ENCODE measurements at places on chromosomes 11 and 22.

DNA sequence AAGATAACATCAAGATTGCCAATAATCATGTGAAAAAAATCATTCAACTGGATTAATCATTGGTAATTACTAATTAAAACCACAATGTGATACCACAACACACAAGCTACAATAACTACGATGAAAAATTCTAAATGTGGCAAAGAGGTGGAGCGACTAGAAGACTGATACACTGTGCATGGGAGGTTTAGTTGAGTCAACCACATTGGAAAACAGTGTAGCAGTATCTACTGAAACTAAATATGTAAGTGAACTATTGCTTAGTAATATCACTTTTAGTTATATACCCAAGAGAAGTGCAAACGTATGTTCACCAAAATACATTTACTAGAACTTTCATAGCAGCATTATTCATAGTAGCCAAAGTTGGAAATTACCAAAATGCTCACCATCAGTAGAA is 359.9 kb downstream of the ETS1 start:
- no peak for DNase-seq

DNA sequence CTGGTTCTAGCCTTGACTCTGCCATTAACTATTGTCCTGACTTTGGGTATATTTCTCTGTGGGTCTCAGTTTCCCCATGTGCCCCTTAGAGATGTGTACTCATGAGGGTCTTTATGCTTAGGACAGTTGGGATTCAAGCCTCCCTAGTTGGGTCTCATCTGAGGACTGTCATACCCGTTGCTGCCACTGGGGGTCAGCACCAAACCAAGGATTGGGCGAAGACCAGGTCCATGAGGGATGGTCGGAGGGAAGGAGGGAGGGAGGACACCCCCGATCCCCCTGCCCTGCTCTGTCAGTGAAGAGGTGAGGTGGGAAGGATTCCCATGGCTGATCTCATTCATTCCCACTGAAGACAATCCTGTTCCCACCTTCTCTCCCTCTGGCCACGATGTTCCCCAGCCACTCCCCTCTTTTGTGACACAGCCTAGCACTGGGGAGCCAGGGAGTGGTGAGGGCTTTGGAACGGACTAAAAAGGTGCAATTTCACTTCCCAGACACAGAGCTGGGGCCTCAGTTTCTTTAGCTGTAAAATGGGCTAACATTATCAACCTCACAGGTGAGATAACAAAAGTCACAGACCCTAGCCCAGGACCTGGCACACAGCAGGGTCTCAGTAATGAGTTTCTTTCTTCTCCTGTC is 12.4 kb upstream of the KLHL35 start:
- no peak for DNase-seq

GRCh38 chr11:9893474-9893873 is 229.6 kb downstream of the SWAP70 start:
- peak; percentile 24 for DNase-seq

DNA sequence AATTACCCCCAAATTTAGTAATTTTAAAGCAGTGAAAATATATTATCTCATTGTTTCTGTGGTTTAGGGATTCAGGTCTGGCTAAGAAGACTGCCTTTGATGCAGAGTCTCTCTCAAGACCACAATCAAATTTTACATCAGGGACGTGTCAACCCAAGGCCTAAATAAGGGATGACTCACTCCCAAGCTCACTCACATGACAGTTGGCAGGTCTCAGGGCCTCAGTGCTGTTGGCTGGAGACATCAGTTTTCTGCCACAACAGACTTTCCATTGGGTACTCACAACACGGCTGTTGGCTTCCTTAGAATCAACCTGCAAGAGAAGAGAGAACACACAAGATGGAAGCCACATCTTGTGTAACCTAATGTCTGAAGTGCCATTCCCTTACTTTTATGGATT is 377.3 kb downstream of the FAM181B start:
- no peak for DNase-seq

GRCh38 chr11:6596239-6596877 is 7.1 kb downstream of the RRP8 start:
- no peak for DNase-seq

GRCh38 chr11:68687311-68687710 is 3.0 kb downstream of the GAL start:
- DNase-seq, result no peak

DNA sequence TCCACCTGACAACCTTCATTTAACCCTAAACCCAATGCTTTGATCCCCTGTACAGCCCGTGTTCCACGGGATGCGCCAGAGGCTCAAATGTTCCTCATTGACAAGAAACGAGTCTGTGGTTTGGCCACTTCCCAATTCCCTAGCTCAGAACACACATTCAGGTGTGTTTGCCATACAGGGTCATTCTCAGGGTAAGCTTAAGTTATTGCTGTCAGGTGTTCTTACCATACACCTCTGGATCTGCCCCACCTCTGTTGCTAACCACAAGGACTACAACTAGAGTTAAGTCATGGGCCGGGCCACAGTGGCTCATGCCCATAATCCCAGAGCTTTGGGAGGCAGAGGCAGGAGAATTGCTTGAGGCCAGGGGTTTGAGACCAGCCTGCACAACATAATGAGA is 45.6 kb upstream of the POLD3 start:
- DNase-seq, result no peak

- no peak for DNase-seq
Measured at GRCh38 chr22:24728790-24729637, 45.5 kb downstream of the PIWIL3 start.

GRCh38 chr11:65321828-65322485 is 7.3 kb downstream of the CDC42EP2 start:
- DNase-seq, result no peak

GRCh38 chr11:125592305-125593113 is at the start of gene STT3A:
Gene STT3A (plus strand): TSS chr11:125592852. CDS start chr11:125595916, 3,064 bp downstream.
- peak; percentile 100 for DNase-seq

- DNase-seq, result no peak
Measured at GRCh38 chr11:118485273-118485672, 42.0 kb upstream of the TTC36 start.

GRCh38 chr22:36862251-36863242 is 1.7 kb downstream of the NCF4 start:
- no peak for DNase-seq

- DNase-seq, result no peak
Measured at GRCh38 chr11:106733635-106734034, 284.6 kb downstream of the GUCY1A2 start.

DNA sequence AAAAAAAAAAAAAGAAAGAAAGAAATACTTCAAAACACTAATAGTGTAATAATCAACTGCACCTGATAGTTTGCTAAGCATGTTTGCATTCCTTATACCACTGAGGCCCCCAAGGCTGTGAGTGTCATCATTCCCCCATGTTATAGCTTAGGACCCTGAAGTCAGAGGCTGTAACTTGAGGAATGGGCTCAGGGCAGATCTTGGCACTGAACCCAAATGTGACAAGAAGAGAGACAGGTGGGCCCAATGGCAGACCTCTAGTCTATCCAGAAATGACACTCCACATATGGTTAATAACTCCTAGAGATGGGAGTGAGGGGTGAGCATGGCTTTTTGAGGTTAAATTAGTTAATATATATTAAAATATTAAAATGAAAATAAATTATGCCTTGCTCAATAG is 13.2 kb downstream of the ZNF70 start:
- no peak for DNase-seq

DNA sequence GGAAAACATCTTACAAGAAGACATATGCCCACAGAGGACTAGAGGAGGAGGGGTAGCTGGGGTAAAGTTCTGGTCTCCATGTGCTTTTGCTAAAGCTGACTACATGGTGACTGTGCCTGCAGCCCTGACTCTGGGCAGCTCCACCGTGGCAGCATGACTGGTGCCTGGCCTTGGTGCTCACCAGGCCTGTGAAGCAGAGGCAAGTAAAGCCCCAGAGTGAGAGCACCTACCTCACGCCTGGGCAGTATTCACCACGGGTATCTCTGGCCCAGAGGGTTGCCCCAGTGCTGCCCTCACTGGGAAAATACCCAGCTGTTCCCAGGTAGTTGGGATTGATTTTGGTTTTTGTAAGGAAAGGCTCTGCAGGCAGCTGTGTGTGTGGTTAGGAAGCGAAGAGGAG is 78.3 kb downstream of the CTTN start:
- DNase-seq, result no peak

GRCh38 chr11:62613291-62613778 is 278 bp downstream of the ROM1 start:
- DNase-seq, result no peak

- DNase-seq, result no peak
Measured at GRCh38 chr11:15765530-15765929, 590.8 kb downstream of the SOX6 start.

- no peak for DNase-seq
Measured at GRCh38 chr11:95925011-95925410, 1.1 kb upstream of the MTMR2 start.

DNA sequence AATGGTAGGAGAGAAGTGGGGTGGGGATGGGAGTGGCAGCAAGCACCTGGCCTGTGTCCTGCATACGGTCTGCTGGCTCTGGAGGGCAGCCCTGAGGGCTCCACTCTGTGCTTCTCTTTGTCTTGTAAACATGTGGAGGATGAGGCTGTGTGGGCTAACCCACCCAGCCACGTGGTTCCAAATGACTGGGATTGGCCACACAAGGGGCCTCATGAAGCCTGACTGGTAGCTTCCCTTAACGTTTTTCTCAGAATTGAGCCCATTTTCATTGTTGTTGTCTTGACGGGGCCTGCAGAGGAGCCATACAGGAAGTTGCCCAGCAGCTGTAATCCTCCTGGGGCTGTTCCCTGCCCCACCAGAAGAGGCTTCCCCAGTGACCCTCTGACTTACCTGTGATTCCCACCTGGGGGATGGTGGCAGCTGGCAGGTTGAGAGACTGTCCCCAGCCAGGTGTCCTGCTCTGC is 18.0 kb downstream of the DERL3 start:
- no peak for DNase-seq

DNA sequence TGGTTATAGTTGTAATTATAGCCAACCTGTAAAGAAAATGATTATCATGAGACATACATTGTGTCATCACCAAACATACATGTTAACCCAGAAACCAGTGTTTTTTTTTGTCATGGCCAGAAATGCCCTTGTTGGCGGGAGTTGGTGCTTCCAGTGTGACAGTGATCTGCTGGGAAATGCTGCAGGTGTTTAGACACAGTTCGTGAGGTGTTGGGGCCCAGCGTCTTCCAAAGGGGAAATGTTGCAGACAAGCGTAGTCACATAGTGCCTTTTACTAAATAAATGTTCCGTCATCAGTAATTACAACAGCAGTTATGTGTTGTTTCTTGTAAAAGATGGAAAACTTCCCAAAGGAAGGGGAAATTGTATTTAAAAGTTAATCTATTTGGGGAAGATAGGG is 92.6 kb upstream of the GAL start:
- no peak for DNase-seq

- DNase-seq, result no peak
Measured at GRCh38 chr11:954392-955153, 28.9 kb downstream of the AP2A2 start.

DNA sequence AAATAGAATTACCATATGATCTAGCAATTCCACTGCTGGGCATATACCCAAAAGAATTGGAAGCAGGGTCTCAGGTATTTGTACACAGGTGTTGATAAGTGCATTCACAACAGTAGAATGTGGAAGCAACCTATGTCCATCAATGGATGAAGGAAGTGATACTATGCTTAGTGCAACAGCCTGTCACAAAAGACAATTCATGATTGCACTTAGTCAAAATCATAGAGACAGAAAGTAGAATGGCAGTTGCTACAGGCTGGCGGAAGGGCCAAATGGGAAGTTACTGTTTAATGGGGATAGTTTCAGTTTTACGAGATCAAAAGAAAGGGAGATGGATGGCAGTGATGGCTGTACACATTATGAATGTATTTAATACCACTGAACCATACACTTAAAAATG is 42.0 kb downstream of the SGSM3 start:
- no peak for DNase-seq

DNA sequence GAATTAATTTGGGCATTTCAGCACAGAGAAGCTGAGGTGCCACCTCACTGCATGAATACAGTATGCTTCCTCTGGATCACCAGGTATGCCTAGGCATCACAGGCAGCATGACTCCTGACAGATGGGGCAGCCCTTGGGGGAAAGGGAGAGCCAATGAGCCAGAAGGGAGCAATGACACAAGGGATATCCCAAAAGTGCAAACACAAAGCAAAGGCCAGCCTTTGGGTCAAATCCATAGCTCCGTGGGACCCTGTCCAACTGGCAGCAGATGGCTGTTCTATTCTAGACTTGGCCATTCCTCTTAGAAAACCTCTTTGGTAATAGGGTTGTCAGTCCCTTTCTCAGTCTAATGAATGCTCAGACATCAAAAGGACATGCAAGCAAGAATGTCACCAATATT is 73.3 kb downstream of the SERGEF start:
- DNase-seq, result no peak

GRCh38 chr22:32794449-32795213 is 6.9 kb upstream of the TIMP3 start:
- DNase-seq, result no peak
